Natural killer cell (primary cell): ENCODE measurements at places on chromosomes 11 and 22.

- DNase-seq = no peak
Observed at GRCh38 chr22:29511126-29511862, 31.3 kb downstream of the NEFH start.

DNA sequence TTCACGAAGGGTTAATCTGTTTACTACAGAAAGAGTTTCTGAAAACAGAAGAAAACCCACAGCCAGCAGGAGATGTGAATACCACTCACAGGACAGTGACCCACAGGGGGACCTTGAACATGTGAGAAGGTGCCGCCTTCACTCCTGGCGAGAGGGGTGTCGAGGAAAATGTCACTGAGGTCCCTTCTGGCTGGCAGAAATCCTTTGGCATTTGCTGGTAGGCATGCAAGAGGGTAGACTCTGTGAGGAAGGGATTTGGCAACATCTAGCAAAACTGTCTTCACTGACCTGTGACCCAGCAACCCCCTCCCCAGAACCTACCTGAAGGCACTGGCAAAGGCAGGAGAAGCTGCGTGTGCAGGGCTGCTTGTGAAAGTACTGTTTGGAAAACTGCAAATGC, 8.6 kb downstream of the KCNQ1 start:
- DNase-seq = no peak

GRCh38 chr11:15909937-15910598, 446.3 kb downstream of the SOX6 start:
- no peak for DNase-seq

GRCh38 chr11:10455637-10456487, 798 bp downstream of the AMPD3 start:
- peak; percentile 86 for DNase-seq

DNA sequence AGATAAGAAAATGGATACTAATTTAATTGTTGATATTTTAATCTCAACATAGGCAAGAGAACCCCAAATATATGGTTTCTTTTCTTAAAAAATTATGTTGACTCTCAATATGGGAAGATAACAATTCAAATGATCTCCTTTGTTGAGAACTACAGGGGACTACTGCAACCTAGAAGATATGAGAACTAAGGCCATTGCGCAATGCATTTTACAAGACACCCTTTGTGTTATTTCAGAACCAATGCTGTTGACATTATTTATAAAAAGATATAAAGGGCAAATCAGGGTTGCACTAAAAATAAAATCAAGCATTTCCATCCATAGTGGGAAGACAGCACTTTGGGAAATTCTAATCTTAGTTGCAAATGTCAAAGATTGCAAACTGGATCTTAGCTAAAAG, 322.3 kb downstream of the SOX6 start:
- no peak for DNase-seq

- DNase-seq = no peak
Observed at GRCh38 chr11:61704838-61705237, 24.6 kb downstream of the DAGLA start.
